ENCODE measurements at places on chromosomes 2 and 18.

GRCh38 chr18:80246445-80247392 is 595 bp downstream of the PARD6G start:
- DNase-seq: no peak

DNA sequence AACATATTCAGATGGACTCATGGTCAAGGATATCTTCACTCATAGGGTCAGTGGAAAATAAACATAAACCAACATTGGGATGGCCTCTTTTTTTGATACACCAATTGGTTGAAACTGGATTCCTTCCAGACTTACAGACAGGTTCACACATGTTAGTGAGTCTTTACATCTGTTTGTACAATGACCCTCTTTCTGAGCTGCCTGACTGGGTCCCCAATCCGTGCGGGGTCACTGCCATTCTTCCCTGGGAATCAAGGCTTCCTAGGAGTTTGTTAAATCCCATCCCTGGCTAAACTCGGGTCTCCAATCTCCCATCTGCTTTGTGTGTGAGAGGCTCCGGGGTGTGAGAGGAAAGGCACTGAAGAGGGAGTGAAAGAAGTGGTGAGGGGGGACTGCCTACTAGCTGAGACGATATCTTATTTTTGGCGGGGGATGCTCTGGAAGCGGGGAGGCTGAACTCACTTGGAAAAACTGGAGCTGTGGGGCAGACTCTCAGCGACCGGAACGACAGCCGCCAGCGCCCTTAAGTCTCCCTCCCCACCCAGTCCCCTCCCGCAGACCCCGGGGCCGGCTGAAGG is 487 bp downstream of the STARD6 start:
- DNase-seq: no peak

GRCh38 chr2:122682356-122682755 is 926.9 kb downstream of the TSN start:
- no peak for DNase-seq

- DNase-seq: no peak
Measured at GRCh38 chr2:151918308-151918707, 90.1 kb upstream of the ARL5A start.

DNA sequence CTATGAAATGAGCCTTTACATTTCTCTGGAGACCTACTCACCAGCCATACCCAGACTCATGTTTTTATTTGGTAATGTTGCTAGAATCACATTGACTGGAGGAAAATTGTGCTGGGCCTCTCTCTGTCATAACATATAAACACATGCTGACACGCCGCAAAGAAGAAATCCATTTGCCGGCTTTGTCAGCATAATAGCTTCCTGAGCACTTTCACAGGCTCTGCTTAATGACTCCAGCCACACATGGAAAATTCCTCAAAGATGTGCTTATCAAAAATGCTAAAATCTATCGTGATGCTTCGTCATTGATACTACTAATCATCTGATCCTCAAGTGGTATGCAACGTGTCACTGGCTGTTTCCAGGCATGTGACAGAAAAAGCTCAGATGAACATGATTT is 63.1 kb downstream of the RND3 start:
- no peak for DNase-seq

GRCh38 chr2:111071600-111072171 is 49.0 kb upstream of the BCL2L11 start:
- peak; percentile 94 for DNase-seq

DNA sequence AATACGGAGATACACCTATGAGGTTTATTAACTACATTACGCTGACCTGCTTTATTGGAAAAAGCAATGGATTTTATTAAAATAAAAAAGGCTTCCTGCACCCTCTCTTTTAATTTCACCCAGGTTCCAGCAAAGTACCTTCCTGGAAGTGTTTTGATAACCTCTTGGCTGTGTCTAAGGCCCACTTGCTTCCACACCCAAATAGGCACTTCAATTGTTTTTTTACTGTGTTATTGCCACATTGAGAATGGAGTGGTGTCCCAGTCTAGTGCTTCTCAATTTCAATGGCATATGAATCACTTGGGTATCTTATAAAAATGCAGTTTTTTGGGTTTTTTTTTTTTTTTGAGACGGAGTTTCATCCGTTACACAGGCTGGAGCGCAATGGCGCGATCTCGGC is 47.6 kb downstream of the SF3B1 start:
- DNase-seq: no peak

DNA sequence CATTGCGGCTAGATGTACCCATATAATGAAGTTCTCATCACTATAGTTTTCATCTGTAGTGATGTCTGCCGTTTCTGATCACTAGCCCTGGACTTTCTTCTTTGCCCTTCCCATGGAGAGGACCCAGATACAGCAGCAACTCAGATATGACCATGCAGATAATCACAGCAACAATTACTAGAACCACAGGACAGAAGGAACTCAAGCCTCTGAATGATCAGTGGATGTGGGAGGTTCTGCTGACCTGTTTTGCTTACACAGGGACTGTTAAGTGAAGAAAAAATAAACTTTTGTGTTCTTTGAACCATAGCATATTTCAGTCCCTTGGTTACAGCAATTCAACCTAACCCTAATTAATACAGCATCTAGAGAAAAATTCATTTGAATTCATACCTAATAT is 62.7 kb downstream of the ACVR1 start:
- no peak for DNase-seq

- DNase-seq: no peak
Measured at GRCh38 chr2:27264253-27264752, 1.5 kb upstream of the SLC30A3 start.

DNA sequence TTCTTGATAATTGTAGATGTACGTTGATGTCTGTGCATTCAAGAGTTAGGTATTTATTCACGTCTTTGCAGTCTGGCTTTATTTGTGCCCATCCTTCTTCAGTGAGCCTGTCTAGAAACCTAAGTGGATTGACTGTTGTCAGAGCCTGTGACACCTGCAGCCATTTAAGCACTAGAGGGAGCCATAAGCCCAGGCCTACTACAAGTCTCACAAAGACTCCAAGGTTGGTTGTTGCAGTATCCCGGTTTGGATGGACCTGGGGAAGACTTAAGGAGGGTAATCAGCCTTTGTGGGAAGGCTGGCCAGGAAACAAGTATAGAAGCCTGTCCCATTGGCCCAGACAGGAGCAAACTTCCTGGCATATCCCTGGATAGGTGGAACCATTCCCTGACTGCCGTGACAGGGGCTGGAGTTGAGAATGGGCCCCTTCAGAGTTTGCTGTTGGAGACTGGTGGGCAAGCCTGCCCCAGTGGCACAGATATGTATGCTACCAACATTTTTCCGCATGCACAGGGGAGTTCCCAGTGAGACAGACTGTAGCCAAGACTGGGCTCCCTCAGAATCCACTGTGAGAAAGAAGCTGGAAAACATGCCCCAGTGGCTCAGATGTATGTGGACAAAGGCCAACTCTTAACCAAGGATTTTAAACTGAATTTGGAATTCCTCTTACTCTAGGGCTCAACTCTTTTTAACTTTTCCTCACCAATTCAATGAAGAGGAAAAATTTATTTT is 9.3 kb upstream of the LRRC30 start:
- DNase-seq: peak; percentile 57

DNA sequence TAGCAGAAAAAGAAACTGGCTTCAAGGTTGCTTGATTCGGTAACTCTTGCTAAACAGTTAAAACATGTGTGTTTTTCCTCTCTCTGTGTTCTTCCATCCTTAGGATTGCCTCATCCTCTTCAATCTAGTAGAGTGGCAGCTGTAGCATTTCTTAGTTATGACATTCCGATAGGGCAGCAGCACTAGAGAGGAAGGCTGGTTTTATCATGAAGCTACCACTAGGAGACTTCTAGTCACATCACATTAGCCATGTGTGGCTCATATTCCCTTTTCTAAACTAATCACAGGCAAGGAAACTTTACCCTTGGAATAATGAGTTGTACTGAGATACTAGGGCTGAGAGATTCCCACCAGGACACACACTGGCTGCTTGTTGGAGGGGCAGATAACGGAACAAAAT is 187.6 kb downstream of the DOK6 start:
- DNase-seq: no peak
